ENCODE measurements at places on chromosomes 4 and X.
A peak's percentile ranks its signal among the peaks of the same experiment; 100 is the strongest.

GRCh38 chr4:95190751-95191436, 357.9 kb downstream of the UNC5C start:
- no peak for DNase-seq

DNA sequence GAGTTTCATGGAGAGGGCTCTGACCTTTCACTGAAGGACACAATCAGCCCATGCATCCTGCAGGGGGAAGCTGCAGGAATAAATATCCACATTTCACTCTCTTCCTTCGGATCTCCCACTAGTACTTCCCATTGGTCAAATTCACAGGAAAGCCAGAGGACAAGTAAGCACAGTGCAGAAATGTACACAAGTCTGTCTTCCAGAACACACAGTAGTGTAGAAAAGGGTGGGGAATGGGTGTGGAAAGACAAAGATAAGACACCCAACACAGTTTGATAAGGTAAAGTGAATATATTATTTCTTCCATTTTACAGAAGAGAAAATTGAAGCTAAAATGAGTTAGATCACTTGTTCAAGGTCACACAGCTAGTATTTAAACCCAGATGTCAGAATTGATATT, 81.1 kb upstream of the PCDH19 start:
- no peak for DNase-seq

DNA sequence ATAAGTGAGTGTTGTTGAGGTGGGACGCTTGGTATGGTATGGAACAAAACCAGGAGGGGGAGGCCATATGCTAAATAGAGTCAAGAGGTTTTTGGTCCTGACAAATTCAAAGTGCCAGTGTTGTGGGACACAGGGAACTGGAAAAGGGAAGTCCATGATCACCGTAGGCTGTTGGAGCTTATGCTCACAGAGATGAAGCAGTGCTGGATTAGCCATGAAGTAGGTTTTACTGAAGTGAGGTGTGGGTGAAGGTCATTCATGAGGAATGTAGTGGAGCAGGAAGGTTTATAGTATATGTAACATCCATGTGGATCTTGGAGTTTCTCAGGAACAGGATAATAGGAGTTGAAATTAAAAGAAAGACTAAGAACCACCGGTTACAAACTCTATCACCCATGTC, 256.1 kb upstream of the PITX2 start:
- DNase-seq = no peak

DNA sequence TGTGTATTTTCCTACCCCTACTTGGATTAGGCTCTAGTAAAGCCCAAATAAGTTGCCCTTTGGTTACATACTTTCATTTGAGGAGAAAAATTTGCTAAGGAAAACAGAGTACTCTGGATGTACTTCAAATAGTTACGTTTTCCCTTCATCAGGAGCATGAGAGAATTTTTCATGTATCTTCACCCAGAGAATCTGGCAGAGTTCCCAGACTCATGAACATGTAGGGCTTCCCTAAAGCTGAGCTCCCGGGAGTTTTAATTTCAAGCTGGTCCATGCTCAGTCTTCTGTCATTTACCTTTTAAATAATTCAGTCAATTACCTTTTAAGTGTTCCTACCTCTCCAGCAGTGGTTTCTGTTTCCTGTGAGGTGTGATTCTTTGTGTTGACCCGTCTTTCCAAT, 367.5 kb upstream of the GRID2 start:
- DNase-seq = no peak

DNA sequence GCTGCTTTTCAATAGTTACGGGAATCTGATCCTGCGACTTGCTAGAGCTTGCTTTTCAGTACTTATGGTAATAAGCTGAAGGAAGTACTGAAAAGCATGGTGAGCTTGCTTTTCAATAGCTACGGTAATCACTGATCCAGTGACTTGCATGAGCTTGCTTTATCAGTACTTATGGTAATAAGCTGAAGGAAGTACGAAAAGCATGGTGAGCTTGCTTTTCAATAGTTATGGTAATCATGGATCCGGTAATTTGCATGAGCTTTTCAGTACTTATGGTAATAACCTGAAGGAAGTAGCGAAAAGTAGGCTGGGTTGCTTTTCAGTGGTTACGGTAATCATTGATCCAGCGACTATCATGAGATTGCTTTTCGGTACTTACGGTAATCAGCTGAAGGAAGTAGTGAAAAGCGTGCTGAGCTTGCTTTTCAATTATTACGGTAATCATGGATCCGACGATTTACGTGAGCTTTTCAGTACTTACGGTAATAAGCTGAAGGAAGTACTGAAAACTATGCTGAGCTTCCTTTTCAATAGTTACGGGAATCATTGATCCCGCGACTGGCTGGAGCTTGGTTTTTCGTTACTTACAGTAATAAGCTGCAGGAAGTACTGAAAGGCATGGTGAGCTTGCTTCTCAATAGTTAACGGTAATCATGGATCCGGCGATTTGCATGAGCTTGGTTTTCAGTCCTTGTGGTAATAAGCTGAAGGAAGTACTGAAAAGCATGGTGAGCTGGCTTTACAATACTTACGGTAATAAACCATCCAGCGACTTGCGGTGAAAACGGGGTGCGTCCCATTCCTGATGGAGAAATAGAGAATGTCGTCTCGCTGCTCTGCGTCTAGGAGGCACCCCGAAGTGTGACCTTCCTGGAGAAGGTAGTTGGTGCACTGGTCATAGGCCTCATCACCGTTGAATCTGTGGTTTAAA, 6.5 kb downstream of the CRLF2 start:
- DNase-seq = peak; percentile 28

GRCh38 chr4:17168571-17168970, 270.1 kb upstream of the LDB2 start:
- no peak for DNase-seq

DNA sequence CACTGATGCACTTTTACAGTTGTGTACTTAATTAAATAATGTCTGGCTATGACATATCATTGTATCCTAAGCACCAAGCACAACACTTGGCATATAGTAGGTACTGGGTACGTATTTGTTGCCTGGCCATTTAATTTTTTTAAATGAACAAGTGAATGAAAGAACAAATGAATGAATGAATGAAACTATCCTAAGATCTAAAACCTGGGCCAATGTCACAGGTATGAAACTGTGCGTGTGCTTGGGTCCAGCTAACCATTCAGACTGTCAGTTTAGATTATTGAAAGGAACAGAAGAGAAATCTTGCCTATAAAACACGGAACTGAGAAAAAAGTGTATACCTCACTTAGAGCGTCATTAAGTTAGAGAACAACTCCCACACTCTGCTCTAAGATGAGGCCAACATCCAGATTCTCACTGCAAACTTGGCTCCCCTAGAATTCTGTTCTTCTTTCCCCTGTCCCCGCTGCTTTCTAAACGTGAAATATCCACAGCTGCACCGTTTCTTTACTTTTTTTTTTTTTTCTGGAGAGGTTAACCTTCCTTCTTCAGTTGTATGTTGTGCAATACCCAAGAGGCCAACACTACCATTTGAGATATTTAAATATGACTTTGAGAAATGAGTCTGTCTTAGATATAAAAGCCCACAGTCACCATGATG, 17.3 kb upstream of the SEL1L3 start:
- DNase-seq = no peak

DNA sequence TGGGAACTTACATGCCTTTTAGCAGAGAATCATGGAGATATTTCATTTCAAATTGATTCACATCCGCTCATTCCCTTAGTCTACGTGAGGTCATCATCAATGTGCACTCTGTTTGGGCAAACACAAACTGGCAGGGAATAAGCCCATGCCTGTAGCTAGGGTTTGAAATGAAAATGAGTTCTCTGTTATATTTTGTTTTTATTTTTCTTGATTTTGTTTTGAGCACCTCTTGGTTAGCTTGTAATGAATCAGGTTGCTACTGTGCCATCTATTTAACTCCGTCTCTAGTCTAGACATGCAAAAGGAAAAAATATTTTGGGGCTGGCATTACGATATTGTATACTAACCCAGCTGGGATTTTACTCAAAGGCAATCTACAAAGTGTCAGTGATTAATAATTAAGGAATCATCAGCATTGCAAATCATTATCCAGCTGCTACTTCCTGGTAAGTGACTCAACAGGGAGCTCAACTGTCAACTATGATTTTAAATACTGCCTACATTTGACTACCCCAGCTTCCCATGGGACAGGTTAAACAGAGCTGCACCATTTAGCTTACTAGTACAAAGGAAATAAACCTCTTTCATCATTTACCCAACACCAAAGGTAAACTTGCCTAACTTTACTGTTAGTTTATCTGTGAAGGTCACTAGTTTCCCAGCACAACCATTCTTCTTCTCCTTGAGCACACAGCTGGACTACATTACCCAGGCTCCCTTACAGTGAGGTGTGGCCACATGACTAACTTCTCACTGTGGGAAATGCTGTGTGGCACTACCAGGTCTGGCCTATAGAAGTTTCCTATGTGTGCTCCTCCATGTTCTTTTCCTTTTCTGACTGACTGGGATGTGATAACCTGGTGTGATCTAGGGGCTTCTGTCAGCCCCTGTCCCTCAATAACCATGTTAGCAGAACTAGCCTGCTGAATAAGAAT, 21.2 kb upstream of the TRPC5OS start:
- no peak for DNase-seq

GRCh38 chr4:67483868-67484602, 61.3 kb downstream of the CENPC start:
- DNase-seq = no peak

DNA sequence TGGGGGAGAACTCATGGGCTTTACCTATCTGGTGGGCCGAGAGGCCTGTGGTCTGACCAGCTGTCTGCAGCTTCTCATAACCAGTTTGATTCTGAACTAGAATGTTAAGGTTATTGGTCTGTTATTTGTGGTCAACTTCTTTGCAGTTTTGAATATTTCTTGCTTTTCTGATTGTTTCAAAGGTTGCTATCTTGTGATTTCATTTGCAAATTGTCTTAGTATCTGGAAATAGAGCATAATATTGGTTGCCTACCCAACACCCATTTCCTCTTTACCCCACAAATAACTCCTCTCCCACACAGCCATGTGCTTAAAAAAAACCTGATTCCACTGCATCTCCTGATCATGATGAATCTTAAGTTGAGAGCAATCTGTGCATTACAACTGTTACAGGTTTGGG, 39.1 kb upstream of the BMP2K start:
- DNase-seq = peak; percentile 21

DNA sequence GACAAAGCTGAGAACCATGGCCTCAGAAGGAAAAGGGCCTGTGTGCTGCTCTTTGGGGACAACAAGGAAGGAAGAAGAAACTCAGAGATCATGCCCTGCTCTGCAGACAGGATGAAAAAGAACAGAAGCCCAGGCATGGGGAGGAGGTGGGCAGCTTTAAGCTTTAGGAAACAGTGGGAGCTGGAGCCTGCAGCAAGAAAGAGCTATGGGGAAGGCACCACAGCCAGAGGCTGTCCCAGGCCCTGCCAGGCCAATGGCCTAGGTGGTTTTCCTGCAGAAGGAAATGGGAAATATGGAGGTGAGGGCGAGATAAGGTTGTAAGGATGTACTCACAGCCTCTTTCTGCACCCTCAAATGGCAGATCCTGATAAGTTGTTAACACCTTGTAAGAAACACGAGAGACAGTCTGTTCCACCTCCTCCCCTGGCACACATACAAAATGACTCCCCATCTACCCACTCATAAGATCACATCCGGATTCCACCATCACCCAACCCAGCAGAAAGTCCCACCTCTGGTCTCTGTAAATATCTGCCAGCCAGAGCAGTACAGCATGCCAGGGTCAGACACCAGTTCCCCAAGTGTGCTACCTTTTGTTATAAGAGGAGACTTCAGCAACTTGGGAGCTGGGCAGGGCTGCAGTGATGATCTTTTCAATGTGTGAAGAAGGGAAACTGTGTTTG, 105.2 kb downstream of the RTL5 start:
- no peak for DNase-seq

DNA sequence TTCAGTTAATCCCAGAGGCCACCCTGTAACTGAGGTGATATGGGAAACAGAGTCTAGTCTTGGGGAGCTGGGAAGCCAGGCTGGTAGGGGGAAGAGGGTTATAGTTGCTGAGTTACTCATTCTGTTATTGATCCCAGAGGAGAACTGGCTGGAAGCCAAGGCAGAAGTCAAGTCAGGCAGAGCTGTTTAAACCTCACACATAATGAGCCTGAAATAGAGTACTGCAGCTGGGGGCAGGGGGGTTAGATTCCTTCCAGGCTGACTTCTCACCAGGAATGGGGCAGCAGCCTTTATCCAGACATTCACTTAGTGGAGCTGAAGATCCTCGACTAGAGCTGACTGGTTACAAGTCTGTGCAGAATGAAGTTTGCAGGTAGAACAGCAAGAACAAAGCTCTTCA, 144.9 kb downstream of the C4orf33 start:
- DNase-seq = no peak

- no peak for DNase-seq
Measured at GRCh38 chr4:183356931-183357675, 34.9 kb upstream of the CLDN24 start.

- no peak for DNase-seq
Measured at GRCh38 chr4:11773798-11774197, 345.1 kb upstream of the HS3ST1 start.

- peak; percentile 77 for DNase-seq
Measured at GRCh38 chr4:56048702-56049431, 100.1 kb downstream of the CEP135 start.

DNA sequence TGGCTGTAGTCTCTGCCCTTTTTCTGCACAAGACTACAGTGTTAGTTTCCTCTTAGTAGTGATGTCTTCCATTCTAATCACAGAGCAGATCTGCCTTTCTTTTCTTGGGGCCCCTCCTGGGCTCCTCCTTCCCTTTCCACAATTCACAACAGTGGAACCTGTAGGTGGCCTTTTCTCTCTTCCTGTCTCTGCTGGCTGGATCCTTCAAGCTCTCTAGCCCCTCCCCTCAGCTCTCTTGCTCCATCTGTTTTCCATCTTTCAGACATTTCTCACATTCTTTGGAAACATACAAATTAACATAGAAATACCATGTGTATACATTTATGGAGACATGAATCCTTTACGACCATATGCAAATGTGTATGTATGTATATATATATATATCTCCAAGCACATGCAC, 304 bp upstream of the SPIN2A start:
- DNase-seq = no peak

GRCh38 chrX:11272290-11272689, 20.9 kb upstream of the AMELX start:
- no peak for DNase-seq

DNA sequence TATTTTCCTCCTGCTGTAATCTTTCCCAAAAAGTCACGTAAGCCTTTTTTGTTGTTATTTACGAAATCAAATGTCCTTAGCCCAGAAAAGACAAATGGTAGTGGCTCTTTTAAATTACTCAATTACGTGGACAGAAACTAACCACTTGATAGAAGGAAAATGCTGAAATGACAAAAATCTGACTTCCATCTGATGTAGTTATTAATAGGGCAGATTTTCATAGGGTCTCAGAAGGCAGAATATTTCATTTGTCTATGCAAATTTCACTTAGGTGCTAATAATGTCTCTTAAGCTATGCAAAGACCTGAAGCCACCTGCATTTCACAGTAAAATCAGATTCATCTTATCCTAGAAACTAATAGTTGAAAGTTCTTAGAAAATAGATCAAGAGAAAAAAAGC, 295.7 kb downstream of the TMA16 start:
- no peak for DNase-seq

GRCh38 chr4:186762361-186762760, 38.7 kb upstream of the FAT1 start:
- DNase-seq = no peak

Measured in germinal center (tissue), 1 donor.